Endothelial cell (in vitro differentiated cells): ENCODE measurements at places on chromosomes 6 and 20.

DNA sequence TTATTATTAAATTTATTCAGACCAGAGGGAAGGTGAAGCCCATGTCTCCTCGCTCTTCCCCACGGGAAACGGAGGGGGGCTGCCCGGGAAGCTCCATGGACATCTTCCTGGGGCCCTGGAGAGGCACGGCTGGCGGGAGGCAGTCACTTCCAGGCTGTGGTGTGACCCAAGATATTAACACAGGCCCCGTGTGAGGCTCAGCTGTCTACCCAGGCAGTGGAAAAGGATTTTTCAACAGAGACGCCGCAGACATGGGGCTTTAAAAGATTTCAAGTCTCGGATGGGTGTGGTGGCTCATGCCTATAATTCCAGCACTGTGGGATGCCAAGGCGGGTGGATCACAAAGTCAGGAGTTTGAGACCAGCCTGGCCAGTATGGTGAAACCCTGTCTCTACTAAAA lies 117.9 kb downstream of the ERMARD start:
- no peak overlapping the region for H3K4me3 ChIP-seq
- no peaks in the 10 kb centered on the region for H3K4me1 ChIP-seq
- H3K27ac ChIP-seq: no peak overlapping the region
- H3K27me3 ChIP-seq: peaks cover 1% of the 10 kb centered on the region
- H3K36me3 ChIP-seq: no peaks in the 10 kb centered on the region

DNA sequence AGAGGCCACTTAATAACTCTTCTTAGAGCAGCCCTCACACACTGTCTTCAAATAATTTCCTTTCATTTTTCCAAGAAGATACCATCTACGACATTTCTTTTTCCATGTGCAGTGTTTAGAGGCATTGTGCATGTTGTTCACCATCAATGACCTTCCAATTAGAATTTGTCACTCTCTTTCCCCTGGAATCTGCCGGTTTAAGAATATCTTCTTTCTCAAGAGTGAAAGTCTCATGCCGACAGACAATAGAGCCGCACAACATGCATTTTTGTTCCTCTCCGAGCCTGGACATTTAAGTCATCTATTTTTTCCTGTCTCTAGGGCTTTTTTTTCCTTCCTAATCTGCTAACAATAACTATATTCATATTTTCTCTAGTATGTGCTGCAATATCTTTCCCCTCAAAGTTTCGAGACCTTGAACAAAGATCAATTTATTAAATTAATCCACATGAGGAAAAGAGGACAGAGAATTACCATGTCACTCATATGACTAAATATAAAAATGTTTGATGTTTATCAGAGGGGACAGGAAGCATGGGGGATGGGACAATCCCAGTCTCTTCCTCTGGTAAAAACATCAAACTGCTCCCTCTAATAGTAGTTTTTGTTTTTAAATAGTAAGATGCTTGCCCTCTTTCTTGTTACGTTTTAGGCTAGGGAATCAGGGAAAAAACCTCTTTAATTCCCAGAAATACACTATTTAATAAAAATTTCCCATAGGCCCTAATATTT lies 893.4 kb downstream of the C6orf118 start:
- peaks cover 29% of the 10 kb centered on the region for H3K4me1 ChIP-seq
- no peak for DNase-seq
- H3K27me3 ChIP-seq: peaks cover 2% of the 10 kb centered on the region
- peak overlapping the region; percentile 64 for H3K27ac ChIP-seq
- H3K4me3 ChIP-seq: no peak overlapping the region

DNA sequence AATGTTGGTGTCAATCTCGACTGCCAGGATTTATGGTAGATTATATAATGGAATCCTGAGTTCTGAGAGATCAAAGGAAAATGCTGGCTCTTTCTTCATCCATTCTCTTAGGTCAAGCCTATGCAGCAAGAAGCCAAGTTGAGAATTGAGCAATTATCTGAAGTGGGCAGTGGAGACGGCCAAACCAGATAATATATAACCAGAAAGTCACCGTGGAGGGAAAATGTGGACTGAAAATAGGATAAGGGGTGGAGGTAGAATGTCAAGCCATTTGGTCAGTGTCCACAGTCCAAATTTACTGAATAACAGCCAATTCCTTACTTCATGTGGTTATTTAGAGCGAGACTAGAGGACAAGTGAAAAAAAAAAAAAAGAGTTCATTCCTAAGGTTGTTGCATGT lies 107.8 kb upstream of the ESR1 start:
- peaks cover 9% of the 10 kb centered on the region for H3K4me1 ChIP-seq
- no peak for DNase-seq
- no peaks in the 10 kb centered on the region for H3K36me3 ChIP-seq
- no peak overlapping the region for H3K27ac ChIP-seq

- H3K36me3 ChIP-seq: no peaks in the 10 kb centered on the region
- H3K27me3 ChIP-seq: peaks cover 7% of the 10 kb centered on the region
- no peak overlapping the region for H3K4me3 ChIP-seq
- H3K4me1 ChIP-seq: peaks cover 2% of the 10 kb centered on the region
Observed at GRCh38 chr20:48586730-48587129, 241.1 kb downstream of the PREX1 start.

GRCh38 chr20:36998652-36999051 lies 47.1 kb upstream of the SAMHD1 start:
- H3K36me3 ChIP-seq: peaks cover 24% of the 10 kb centered on the region
- no peaks in the 10 kb centered on the region for H3K27me3 ChIP-seq
- DNase-seq: no peak
- no peaks in the 10 kb centered on the region for H3K4me1 ChIP-seq
- no peak overlapping the region for H3K27ac ChIP-seq

DNA sequence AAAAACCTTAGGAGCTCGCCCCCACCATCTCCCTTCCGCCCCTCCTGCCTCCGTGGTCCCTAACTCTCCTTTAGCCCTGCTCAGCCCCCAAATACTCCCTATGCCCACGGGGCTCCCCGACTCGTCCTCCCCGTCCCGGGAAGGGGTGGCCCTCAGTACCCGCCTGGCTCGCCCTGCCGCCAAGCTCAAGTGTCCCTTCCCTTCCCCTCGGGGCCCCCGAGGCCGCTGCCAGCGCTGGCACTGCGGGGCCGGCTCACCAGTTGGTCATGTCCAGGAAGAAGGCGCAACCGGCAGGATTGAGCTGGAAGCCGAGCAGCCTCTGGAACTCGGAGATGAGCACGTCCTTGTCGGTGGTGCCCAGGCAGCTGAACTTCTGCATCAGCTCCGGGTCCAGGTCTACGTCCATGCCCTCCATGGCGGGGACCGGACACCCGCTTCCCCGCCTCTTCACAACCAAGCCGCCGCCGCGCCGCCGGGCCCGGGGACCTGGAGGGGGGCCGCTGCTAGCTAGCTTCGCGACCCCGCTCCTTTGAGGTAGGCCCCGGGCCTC lies 303 bp downstream of the ILRUN start:
- peaks cover 28% of the 10 kb centered on the region for H3K4me1 ChIP-seq
- DNase-seq: peak; percentile 5
- H3K27ac ChIP-seq: peak overlapping the region; percentile 77
- H3K4me3 ChIP-seq: peak overlapping the region; percentile 99
- peaks cover 6% of the 10 kb centered on the region for H3K27me3 ChIP-seq
- H3K36me3 ChIP-seq: peaks cover 4% of the 10 kb centered on the region

GRCh38 chr20:41334443-41335421 lies 5.9 kb upstream of the LPIN3 start:
- no peak for DNase-seq
- no peaks in the 10 kb centered on the region for H3K36me3 ChIP-seq
- no peak overlapping the region for H3K4me3 ChIP-seq
- H3K27ac ChIP-seq: peak overlapping the region; percentile 78
- peaks cover 23% of the 10 kb centered on the region for H3K4me1 ChIP-seq
- peaks cover 5% of the 10 kb centered on the region for H3K27me3 ChIP-seq

GRCh38 chr6:140711019-140711613 lies 1336.7 kb upstream of the CITED2 start:
- no peaks in the 10 kb centered on the region for H3K4me1 ChIP-seq
- H3K27ac ChIP-seq: no peak overlapping the region
- no peak overlapping the region for H3K4me3 ChIP-seq
- H3K36me3 ChIP-seq: no peaks in the 10 kb centered on the region

DNA sequence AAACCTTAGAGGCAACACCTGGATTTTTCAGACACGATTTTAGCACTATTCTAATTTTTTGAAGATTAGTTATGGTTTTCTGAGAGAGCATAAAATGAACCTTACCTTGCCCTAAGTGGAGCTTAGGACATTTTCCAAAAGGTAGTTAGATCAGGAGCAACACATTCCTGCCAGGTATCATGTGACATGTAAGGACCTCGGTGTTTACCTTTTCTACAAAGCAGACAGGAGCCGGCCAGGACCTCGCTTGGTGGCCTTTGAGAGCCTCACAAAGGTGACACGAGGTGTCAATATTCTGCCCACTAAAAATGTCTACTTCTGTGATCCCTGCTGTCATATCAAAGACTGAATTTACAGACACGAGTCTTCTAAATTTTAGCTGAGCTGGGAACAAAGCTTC lies 174.9 kb downstream of the SMOC2 start:
- peaks cover 14% of the 10 kb centered on the region for H3K27me3 ChIP-seq
- peak overlapping the region; percentile 0 for H3K27ac ChIP-seq
- DNase-seq: no peak
- H3K36me3 ChIP-seq: peaks cover 6% of the 10 kb centered on the region
- peaks cover 3% of the 10 kb centered on the region for H3K4me1 ChIP-seq
- no peak overlapping the region for H3K4me3 ChIP-seq

GRCh38 chr6:26561533-26562466 lies 23.6 kb downstream of the HMGN4 start:
- H3K4me3 ChIP-seq: no peak overlapping the region
- H3K4me1 ChIP-seq: no peaks in the 10 kb centered on the region
- no peaks in the 10 kb centered on the region for H3K36me3 ChIP-seq

DNA sequence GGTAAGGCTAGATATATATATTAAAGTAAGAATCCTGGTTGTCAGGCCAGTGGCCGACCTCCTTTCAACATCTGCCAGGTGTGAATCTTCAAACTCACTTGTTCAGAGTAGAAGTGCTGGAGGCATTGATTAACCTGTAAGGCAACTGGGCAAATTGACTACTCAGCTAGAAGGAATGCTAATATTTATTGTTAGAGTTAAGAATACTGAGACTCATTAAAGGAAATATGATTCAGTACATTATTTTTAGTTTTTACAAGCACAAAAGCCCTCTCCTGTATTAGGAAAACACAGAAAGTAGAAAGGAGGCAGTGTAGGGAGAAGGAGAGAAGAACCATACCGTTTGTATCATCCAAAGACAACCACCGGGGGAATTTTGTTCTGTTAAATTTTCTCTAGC lies 53.5 kb downstream of the RIPOR2 start:
- no peak overlapping the region for H3K4me3 ChIP-seq
- H3K27ac ChIP-seq: no peak overlapping the region
- peaks cover 2% of the 10 kb centered on the region for H3K27me3 ChIP-seq
- H3K36me3 ChIP-seq: no peaks in the 10 kb centered on the region

DNA sequence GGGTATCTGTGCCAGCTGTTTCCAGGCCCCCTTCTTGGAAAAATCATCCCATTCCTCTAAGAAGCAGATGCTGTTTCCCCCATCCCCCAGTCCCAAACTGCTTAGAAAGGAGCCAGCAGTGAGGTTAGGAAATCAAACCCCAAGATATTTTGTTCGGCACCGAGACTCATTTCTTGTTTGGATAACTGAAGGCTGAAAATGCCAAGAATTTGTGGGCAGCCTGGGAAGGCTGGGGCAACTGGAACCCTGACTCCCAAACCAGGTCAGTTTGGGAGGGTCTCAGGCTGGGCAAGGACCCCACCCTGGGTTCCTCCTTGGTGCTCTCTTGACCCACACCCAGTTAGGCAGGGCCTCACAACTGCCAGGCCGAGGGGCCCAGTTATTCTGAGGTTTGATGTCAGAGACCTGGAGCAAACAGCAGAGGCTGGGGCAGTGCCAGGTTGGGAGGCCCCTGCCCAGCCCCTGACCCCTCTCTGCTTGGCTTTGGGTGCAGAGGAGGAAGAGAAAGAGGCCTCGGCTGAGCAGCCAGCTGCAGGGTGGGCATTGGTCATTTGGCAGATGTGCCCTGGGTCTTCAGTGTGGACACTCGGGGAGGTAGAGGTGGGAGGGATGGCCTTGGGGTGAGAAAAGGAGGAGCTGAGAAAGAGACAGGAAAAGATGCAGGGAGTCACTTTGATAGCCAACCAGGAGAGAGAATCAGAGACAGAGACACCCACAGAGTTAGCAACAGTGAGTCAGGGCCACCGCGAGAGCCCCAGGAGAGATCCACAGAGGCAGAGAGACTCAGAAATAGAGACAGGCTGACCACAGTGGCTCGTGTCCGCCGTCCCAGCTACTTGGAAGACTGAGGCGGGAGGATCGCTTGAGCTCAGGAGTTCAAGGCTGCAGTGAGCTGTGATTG lies 5.0 kb downstream of the ANGPT4 start:
- DNase-seq: no peak
- peaks cover 7% of the 10 kb centered on the region for H3K36me3 ChIP-seq
- peaks cover 3% of the 10 kb centered on the region for H3K27me3 ChIP-seq
- H3K4me1 ChIP-seq: peaks cover 23% of the 10 kb centered on the region

DNA sequence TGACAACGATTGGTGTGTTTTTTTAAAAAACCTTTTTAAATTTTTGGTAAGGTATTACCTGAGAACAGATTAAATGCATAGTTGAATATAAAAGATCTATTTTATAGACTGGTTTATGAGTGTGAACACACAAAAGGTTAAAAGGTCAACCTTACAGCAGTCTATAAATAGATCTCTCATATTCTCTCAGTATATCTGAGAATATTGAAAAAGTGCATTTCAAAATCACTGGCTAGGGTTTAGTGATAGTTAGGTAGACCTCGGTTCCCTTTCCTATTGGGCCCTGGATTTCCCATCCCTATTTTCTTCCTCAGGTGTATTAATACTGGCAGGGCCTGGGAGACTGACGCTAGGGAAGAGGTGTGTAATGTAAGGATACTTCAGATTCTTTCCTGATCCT lies 723 bp upstream of the ZNF451 start:
- peak overlapping the region; percentile 91 for H3K27ac ChIP-seq
- DNase-seq: no peak
- peaks cover 40% of the 10 kb centered on the region for H3K4me1 ChIP-seq
- H3K4me3 ChIP-seq: peak overlapping the region; percentile 93
- H3K27me3 ChIP-seq: peaks cover 2% of the 10 kb centered on the region

- no peaks in the 10 kb centered on the region for H3K27me3 ChIP-seq
- no peak overlapping the region for H3K4me3 ChIP-seq
- no peak overlapping the region for H3K27ac ChIP-seq
- no peaks in the 10 kb centered on the region for H3K36me3 ChIP-seq
- H3K4me1 ChIP-seq: peaks cover 5% of the 10 kb centered on the region
Observed at GRCh38 chr6:128507337-128508310, 12.8 kb downstream of the PTPRK start.

DNA sequence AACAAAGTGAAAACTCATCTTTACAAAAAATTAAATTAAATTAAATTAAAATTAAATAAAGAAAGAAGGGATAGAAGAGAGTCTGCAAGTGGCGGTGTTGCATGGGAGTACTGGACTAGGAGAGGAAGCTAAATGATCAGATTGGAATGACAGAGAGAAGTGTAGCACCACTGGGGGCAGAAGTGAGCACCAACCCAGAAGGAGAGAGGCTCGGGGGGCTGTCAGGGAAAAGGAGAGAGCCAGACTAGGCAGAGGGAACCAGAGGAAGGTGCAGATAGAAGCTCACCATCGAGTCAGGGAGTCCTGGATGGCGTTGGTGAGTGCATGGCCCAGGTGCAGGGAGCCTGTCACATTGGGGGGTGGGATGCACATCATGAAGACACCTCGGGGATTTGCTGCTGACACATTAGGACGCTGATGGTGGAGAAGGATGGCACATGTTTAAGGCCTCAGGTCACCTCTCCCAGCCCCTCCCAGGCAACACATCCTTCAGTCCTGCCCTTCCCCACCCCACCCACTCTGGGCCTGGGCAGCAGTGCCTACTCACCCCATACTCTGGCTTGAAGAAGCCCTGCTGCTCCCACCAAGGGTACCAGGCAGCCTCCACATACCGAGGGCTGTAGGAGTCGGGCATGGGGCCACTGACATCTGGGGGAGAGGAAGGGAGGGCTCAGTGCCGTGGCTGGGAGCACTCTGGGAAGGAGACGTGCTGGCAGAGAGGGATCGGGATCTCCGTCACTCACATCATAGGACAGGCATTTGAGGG lies 4.0 kb downstream of the VARS1 start:
- peak overlapping the region; percentile 72 for H3K4me3 ChIP-seq
- peaks cover 6% of the 10 kb centered on the region for H3K27me3 ChIP-seq
- peaks cover 13% of the 10 kb centered on the region for H3K4me1 ChIP-seq
- H3K36me3 ChIP-seq: peaks cover 8% of the 10 kb centered on the region
